ENCODE measurements at places on chromosomes 6 and 20.

DNA sequence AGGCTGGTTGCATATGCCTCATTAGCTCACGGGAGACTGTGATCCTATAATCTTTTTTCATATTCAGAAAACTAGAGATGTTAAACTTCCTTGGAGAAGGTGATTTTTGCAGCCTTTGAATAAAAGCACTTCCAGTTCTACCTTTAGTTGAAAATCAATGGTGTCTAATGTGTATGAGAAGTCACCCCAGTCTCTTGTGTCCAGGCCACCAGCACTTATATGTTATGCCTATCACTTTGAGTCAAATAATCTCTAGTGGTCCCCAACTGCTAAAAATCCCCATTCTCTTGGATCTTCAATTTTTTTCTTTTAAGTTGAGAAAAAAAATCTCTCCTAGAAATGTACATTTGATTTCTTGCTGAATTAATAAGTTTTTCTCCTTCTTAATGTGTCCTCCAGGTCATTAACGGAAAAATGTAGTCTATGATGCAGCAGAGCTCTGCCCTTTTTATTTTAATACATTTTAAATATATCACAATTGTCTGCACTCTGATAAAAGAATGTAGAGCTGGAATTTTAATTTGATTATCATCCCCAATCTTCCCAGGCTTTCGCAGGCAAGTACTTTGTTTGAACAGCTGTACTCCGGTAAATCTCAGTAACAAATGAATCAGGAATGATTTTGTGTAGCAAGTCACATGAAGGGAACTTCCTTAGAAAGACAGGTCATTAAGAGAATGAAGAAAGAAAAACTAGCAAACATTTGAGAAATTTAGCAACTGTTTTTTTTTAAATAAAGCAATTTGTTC, 147.0 kb downstream of the SOX4 start:
- no peak for DNase-seq

- DNase-seq, result no peak
These were observed 73.5 kb downstream of the CD40 start for GRCh38 chr20:46191611-46192010.

DNA sequence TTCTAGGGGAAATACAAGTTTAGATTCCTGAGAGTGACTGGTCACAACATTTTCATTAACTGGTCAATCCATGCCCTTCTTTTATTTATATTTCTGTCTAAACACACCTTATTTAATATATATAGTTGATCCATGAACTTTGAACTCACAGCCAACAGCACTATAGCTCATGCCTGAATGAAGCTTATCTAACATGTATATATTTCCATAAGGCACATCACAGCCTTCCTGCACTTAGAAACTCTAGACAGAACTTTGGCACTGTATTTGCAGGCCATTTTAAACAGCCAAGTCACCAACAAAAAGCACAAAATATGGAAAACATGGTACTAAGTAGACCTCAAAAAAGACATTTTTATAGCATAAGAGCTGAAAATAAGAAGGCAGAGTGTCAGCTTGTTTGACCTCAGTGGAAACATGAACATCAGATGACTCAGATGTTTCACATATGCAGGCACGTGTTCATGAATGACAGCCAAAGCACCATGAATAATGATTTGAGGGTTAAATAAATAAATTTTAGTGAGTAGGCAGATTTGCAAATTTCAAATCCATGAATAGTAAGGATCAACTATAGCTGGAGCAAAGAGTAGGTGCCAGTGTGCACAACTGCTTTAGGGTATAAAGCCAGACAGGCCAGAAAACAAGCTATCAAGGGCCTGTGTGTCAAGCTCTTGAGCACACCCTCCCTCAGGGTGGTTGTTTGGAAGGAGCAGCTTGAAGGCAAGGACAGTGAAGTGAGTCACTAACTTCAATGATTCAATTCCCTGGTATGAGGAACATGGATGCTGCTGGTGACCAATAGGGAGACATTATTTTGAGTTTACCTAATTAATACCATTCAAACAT, 88.9 kb upstream of the NT5E start:
- DNase-seq, result peak; percentile 93

- no peak for DNase-seq
These were observed 99.5 kb downstream of the KLHL32 start for GRCh38 chr6:97023982-97024381.

DNA sequence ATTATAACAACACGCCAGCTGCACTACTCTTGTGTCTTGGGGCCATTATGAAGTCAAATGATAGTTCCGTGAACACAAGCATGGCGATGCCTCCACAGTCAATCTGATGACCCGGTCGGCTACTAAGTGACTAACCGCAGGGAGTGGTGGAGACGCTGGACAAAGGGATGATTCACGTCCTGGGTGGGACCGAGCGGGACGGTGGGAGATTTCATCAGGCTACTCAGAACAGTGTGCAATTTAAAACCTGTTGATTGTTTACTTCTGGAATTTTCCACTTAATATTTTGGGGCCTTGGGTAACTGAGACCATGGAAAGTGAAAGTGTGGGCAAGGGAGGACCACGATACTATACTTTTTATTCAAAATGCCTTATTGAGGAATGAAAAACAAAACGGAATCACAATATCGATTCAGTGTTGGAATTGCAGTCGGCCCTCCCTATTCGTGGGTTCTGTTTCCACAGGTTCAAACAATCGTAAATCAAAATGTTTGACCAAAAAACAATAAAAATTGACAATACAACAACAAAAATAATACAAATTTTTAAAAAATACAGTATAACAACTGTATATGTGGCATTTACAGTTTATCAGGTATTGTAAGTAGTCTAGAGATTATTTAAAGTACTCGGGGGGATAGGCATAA, 66.5 kb downstream of the MYLK4 start:
- DNase-seq, result no peak

GRCh38 chr6:37011656-37012378, 6.4 kb downstream of the FGD2 start:
- no peak for DNase-seq

DNA sequence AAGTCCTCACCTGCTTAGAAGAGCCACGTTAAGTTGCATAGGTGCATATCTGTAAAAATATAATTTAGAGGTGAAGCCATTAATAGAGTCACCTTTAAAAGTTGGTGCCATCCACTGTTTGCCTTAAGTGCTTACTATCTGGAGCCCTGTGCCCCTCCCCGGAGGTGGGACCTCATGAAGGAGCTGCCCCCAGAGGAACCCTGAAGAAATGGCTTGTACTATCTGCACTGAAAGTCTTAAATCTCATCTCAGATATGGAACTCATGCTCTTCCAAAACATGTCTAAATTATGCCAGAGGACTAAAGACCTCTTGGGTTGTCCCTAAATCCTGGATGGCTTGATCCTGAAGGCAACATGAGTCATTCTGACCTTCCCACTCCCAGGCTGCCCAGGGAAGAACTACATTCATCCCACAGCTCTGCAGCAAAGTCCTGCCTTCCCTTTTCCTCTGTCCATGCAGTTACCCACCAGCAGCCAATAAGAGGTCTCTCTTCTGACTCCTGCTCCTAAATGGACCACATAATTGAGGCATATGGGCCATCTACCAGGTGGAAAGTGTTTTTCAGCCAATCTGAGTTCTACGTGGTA, 85.3 kb downstream of the ASXL1 start:
- no peak for DNase-seq

DNA sequence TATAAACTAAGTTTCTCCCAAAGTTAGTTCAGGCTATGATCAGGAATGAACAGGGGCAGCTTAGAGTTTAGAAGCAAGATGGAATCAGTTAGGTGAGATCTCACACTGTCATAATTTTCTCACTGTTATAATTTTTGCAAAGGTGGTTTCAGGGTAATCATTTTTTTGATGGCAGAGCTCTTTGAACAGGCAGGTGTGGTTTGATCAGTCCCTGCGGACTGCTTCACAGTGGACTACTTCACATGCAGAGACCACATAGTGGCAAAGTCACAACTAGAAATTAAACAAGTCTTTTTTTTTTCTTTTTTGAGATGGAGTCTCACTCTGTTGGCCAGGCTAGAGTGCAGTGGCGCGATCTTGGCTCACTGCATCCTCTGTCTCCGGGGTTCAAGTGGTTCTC, 6.8 kb downstream of the MAS1 start:
- DNase-seq, result no peak

- no peak for DNase-seq
These were observed 17.8 kb upstream of the RALGAPB start for GRCh38 chr20:38454556-38455473.

GRCh38 chr6:169396554-169397163, 143.0 kb upstream of the THBS2 start:
- DNase-seq, result no peak

- DNase-seq, result no peak
These were observed 59.7 kb downstream of the COL21A1 start for GRCh38 chr6:56187686-56188085.

GRCh38 chr20:40781327-40782042, 92.4 kb upstream of the MAFB start:
- no peak for DNase-seq

DNA sequence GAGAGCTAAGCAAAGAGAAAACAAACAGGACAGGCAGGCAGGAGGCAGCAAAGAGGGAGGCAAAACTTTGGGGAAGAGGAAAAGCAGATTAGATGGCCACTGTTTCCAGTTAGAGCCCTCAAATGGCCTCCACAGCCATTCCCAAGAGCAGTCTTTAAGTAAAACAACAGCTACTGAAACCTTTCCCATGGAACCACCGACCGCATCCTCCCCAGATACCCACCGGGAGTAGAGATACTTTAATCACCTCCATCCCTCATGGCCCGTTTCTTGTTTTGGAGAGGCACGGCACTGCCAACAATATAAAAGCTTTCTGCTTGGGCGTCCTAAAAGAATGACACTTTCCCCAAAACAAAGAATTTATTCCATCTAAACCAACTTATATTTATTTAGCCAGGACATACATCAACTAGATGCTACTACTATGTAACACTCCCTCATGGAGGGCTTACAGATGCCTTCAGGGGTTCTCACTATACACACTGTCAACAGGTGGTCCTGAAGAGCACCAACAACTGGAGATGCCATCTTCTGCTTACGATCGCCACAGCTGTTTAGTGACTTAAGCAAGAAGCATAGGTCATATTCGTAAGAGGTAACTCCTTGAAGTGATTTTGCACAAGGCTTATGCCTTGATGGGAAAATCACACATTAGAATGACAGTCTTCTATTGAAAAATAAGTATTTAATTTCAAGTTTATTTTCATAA, 43.4 kb downstream of the CNKSR3 start:
- DNase-seq, result no peak

- no peak for DNase-seq
These were observed 123.0 kb upstream of the CEP162 start for GRCh38 chr6:84350397-84350796.

- no peak for DNase-seq
These were observed 299.6 kb upstream of the GJE1 start for GRCh38 chr6:141833001-141833655.

DNA sequence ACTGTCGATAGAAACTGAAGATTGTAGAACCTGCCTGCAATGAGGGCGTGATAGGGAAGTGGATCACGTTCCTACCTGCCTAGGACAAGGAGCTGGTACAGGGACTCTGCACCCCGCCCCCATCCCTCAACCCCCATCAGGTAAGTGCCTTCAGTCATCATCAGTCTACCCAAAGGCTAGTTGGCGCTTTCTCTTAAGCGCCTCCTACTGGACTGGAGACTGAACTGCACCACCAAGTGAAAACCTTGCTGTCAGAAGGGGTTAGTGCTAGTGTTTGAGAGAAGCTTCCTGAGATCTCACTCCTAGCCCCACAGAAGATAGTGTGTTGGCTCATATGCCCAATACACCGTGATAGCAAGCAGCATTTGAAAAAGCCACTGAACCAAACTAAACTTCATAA, 706.5 kb upstream of the MAN1A1 start:
- DNase-seq, result no peak
